ENCODE measurements at places on chromosomes 3 and 15.

DNA sequence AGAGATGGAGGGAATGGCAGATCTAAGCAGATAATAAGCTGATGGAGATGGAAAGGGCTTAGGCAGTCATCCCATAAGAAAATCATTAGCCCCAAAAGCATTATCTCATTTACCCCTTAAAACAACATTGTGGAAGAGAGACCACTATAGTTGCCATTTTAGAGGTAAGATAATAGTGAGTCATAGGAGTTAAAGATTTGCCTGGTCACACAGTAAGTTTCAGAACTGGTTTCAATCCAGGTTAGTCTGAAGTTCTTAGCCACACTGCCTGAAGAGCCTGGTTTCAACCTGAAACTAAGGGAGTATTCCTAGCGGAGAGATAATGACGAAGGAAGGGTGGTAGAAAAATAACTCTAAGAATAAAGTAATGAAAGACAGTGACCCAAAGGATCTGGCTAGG lies 13.0 kb upstream of the UBR1 start:
- H3K4me1 ChIP-seq = no peaks in the 10 kb centered on the region
- DNase-seq = no peak
- H3K27ac ChIP-seq = no peak overlapping the region
- no peak overlapping the region for H3K4me3 ChIP-seq
- H3K27me3 ChIP-seq = no peaks in the 10 kb centered on the region

DNA sequence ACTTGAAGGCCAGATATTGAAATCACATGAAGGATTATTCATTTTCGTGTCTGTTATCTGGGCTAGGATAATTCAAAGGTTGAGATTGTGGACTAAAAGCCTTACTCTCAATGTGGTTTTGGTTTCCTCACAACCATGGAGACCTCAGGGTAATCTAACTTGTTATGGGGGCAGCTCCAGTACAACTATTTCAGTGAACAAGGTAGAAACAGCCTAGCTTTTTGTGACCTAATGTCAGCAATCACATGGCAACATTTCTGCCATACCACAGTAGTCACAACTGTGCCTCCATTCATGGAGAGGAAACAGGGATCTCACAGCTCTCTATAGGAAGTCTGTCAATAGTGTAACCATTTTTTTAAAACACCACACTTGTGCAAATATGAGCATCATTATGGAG lies 62.4 kb upstream of the RARB start:
- H3K27me3 ChIP-seq = no peaks in the 10 kb centered on the region
- no peak for DNase-seq
- no peaks in the 10 kb centered on the region for H3K4me1 ChIP-seq
- H3K27ac ChIP-seq = no peak overlapping the region
- H3K36me3 ChIP-seq = no peaks in the 10 kb centered on the region

DNA sequence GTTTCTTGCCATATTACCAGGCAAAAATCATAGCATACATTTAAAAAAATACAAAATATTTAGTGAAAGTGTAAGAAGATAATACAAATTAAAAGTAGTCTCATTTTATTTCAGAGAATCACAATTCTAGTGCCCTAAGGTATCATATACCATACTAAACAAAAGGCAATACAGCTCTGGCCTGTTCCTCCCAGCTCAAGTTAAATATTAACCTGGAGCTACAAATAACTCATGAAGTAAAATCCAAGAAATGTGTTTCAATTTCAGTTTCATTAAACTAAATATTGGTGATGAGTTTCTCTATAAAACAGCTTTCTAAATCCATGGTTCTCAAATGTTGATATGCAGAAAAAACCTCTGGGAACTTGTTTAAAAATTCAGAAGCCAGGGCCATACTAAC lies 67.7 kb downstream of the INO80 start:
- H3K4me3 ChIP-seq = no peak overlapping the region
- H3K27me3 ChIP-seq = no peaks in the 10 kb centered on the region
- H3K4me1 ChIP-seq = no peaks in the 10 kb centered on the region
- H3K36me3 ChIP-seq = no peaks in the 10 kb centered on the region

DNA sequence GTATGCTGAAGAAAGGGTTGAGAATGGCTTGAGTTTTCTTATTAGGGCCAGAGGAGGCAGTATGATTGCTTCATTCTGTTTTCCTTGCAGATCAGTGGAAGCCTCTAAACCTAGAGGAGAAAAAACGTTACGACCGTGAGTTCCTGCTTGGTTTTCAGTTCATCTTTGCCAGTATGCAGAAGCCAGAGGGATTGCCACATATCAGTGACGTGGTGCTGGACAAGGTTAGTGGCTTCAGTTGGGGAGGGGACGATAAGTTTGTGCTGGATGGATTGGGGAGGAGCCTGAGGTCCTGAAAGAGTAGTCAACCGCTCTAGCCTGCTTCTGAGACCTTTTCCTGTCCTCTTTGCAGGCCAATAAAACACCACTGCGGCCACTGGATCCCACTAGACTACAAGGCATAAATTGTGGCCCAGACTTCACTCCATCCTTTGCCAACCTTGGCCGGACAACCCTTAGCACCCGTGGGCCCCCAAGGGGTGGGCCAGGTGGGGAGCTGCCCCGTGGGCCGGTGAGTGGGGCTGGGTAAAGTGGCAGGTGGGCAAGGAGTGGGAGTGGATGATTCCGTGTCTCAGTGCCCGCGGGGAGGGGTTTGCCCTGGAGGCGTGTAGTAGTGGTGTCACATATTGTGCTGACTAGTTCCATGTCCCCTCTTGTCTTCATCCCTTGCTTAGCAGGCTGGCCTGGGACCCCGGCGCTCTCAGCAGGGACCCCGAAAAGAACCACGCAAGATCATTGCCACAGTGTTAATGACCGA lies 8.5 kb downstream of the EIF4G1 start:
- no peaks in the 10 kb centered on the region for H3K36me3 ChIP-seq
- peak; percentile 67 for DNase-seq
- peaks cover 10% of the 10 kb centered on the region for H3K4me1 ChIP-seq
- peak overlapping the region; percentile 7 for H3K27ac ChIP-seq
- H3K27me3 ChIP-seq = no peaks in the 10 kb centered on the region

DNA sequence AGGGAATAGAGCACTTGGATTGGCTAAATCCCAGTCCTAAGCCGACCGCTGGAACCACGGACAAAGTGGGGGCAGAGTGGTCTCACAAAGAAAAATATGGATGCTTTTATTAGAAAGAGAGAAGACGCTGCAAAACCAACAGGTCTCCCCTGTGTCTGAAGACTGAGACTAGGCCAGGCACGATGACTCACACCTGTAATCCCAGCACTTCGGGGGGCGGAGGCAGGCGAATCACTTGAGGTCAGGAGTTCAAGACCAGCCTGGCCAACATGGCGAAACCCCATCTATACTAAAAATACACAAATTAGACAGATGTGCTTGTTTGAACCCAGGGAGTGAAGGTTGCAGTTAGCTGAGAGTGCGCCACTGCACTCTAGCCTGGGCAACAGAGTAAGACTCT lies 61.8 kb downstream of the ZDHHC19 start:
- DNase-seq = no peak
- no peaks in the 10 kb centered on the region for H3K27me3 ChIP-seq
- H3K36me3 ChIP-seq = no peaks in the 10 kb centered on the region
- H3K4me1 ChIP-seq = no peaks in the 10 kb centered on the region

DNA sequence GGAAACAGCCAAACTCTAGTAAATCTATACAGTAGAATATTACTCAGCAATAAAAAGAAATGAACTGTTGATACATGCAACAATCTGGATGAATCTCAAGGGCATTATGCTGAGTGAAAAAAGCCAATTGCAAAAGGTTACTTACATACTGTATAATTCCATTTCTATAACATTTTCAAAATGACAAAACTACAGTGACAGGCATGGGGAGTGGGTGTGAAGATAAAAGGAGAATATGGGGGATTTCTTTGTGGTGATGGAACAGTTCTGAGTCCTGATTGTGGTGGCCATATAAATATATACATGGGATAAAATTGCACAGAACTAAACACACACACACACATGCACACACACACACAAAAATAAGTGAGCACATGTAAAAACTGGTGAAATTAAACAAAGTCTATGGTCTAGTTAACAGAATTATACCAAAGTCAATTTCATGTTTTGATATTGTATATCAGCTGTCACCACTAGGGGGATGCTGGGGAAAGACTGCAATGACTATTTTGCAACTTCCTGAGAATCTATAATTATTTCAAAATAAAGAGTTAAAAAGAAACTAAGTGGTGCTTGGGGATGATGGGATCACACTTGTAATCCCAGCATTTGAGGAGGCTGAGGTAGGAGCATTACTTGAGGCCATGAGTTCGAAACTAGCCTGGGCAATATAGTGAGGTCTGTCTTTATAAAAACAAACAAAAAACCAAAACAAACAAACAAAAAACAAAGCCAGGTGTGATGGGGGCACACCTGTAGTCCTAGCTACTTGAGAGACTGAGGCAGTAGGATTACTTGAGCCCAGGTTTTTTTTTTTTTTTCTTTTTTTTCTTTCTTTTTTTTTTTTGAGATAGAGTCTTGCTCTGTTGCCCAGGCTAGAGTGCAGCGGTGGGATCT lies 66.0 kb downstream of the SPTSSB start:
- no peaks in the 10 kb centered on the region for H3K4me1 ChIP-seq
- DNase-seq = no peak
- H3K27me3 ChIP-seq = no peaks in the 10 kb centered on the region
- no peaks in the 10 kb centered on the region for H3K36me3 ChIP-seq

Data from uterus (tissue), 4 donors.